ENCODE measurements at places on chromosomes 1 and 21. TPM values are rescaled to one million over a fixed set of nuclear protein-coding genes. Genes with fewer than 3 reads are reported as not detected.

DNA sequence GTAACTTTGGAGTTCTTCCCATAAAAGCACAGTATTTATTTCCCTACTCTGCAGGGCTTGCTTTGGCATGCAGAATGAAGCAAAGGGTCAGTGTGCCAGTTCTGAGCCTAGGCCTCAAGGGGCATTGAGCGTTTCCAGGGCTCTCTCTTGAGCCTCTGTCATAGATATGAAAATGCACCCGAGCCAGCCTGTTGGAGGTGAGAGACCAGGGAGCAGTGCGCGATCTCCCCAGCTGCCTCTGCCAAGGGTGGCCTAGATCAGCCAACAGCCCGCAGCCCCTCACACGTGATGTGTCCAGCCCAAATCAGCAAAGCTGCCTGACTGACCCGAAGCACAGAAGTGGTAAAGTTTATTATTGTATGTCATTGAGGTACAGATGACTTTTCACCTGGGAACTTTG, 63.7 kb downstream of the TENT5C start:
- no peak for DNase-seq

GNG12 gene
- not detected for total RNA-seq

TSSK3 gene
- 0.42 TPM for total RNA-seq

MAN1C1 gene
- 25.7 TPM for total RNA-seq

HSF2BP gene
- total RNA-seq, result 1.3 TPM

DNA sequence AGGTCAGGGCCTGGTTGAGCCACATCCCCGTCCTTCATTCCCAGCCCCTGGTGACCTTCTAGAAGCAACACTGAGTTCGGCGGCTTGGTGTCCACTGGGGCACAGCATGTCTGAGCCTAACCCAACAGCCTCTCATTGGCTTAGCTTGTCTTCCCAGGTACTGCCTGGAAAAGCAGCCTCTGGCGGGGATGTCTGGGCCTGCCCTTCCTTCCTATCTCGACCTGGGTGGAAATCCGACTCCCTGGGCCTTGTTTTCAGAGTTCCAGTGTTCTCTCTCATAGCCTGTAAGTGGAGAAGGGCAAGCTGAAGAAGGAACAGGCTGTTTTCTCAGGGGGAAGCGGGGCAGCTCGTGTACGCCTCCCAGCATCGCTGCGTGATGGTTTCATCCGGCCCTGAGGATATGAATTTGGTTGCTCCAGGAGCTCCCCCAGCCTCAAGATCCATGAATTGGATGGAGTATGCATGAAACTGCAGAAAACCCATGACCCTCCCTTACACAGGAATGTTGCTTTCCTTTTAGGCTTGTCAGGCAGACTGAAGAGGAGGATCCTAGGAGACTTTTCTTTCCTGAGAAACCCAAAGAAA, 116.5 kb upstream of the IRF2BP2 start:
- no peak for DNase-seq

AGRN gene
- total RNA-seq, result 14.0 TPM

GRCh38 chr1:53807916-53808315, 30.2 kb downstream of the NDC1 start:
- no peak for DNase-seq

NPHP4 gene
- total RNA-seq, result 3.7 TPM

DNA sequence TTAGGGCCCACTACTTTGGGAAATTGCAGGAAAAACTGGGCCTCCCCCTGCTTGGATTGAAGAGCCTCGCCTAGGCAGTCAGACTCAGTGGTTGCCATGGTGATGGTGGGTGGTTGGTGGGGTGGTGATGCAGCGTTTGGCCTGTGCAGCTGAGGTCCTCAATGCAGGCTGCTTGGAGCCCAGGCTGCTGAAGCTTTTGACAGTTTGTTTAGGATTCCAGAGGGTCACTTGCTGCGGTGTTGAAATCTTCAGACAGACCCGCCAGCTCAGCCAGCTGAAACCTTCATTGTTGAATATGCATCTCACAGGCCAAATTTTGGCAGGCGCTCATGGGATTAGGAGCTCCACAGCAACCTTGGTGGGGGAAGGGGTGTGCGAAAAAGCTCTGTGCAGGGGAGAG, 67.9 kb downstream of the CACNA1E start:
- DNase-seq, result no peak

DNA sequence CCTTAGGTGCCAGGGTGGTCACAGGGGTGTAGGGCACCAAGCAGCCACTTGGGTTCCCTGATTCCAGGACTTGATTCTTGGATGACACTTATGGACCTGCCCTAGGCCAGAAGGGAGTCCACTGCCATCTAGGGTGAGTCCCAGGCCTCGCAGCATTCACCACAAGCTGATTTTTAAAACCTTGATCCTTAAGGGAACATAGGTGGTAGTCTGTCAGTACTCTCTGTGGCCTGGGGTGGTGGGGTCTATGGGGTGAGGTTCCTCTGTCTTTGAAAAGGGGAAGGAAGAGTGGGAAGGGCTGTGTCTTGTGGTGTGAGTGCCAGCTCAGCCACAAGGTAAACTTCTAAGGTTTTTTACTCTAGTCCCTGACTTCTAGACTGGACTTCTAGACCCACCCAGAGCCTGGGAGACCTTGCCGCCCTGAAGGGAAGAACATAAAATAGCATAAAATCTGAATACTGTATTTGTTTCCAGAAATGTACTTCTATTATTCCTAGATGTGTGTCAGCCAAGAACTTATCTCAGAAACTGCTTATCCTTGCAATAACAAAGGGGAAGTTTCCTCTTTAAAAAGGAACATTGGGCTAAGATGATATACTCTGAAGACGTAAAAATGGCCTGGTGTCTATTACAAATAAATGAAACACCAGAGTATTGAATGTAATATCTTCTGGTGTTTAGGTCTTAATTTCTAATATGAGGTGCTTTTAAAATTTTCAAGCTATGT, 757.3 kb downstream of the LTN1 start:
- no peak for DNase-seq

- no peak for DNase-seq
These were observed 173.4 kb downstream of the S1PR1 start for GRCh38 chr1:101410048-101410878.

- no peak for DNase-seq
These were observed 26.2 kb downstream of the UMODL1 start for GRCh38 chr21:42097274-42097673.

POU3F1 gene
- total RNA-seq, result 1.0 TPM
